Astrocyte (in vitro differentiated cells and primary cell): ENCODE measurements at places on chromosomes 7 and 10. TPM values are rescaled to one million over a fixed set of nuclear protein-coding genes. Genes with fewer than 3 reads are reported as not detected.

The ECHDC3 gene
- 1.9 and 2.1 TPM in 2 replicates for total RNA-seq

The OR2A12 gene
- not detected in 2 replicates for total RNA-seq

The CYP2C9 gene
- not detected in 2 replicates for total RNA-seq

The ADAMTS14 gene
- total RNA-seq: 19.4 and 30.2 TPM in 2 replicates

The PDLIM1 gene
- 316 and 320 TPM in 2 replicates for total RNA-seq

The SP8 gene
- 0.36 and 0.70 TPM in 2 replicates for total RNA-seq

The CREB5 gene
- total RNA-seq: 23.7 and 25.4 TPM in 2 replicates

The METTL27 gene
- 2.1 and 2.5 TPM in 2 replicates for total RNA-seq

The AMZ1 gene
- 3.4 and 5.7 TPM in 2 replicates for total RNA-seq

- peaks cover 7% of the 10 kb centered on the region for H3K27me3 ChIP-seq
- H3K27ac ChIP-seq: no peak overlapping the region
- no peak overlapping the region for H3K4me3 ChIP-seq
- no peaks in the 10 kb centered on the region for H3K36me3 ChIP-seq
- H3K4me1 ChIP-seq: peaks cover 2% of the 10 kb centered on the region
- peak; percentile 85 for DNase-seq
Observed at GRCh38 chr7:24378871-24379616, 95.1 kb downstream of the NPY start.

DNA sequence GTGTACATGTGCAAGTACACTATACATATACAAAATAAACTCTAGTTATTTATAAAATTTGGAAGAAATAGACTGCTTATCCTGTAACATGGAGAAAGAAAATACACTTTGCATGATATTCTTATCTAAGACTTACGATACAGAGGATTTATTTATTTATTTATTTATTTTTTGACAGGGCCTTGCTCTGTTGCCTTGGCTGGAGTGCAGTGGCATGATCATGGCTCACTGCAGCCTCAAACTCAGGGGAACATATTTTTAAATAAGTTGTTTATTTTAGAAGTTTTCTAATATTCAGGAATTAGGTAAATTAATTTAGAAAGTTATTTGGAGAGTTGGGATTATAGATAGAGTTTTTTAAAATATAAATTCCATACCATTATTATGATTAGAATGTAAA is 116.7 kb downstream of the GPR85 start:
- no peak overlapping the region for H3K27ac ChIP-seq
- H3K4me1 ChIP-seq: no peaks in the 10 kb centered on the region
- DNase-seq: no peak
- no peaks in the 10 kb centered on the region for H3K36me3 ChIP-seq

GRCh38 chr10:97321032-97321803 is 2.1 kb downstream of the FRAT1 start:
- DNase-seq: no peak
- no peak overlapping the region for H3K27ac ChIP-seq
- no peak overlapping the region for H3K4me3 ChIP-seq
- peaks cover 8% of the 10 kb centered on the region for H3K4me1 ChIP-seq
- peaks cover 29% of the 10 kb centered on the region for H3K27me3 ChIP-seq

- no peaks in the 10 kb centered on the region for H3K27me3 ChIP-seq
- peak overlapping the region; percentile 41 for H3K27ac ChIP-seq
- no peak overlapping the region for H3K4me3 ChIP-seq
- peaks cover 9% of the 10 kb centered on the region for H3K4me1 ChIP-seq
- H3K36me3 ChIP-seq: no peaks in the 10 kb centered on the region
Observed at GRCh38 chr7:113812591-113813255, 106.1 kb downstream of the PPP1R3A start.

GRCh38 chr10:4440260-4440659 is 385.7 kb upstream of the AKR1E2 start:
- no peak overlapping the region for H3K27ac ChIP-seq
- DNase-seq: no peak
- H3K4me1 ChIP-seq: no peaks in the 10 kb centered on the region
- H3K36me3 ChIP-seq: no peaks in the 10 kb centered on the region

GRCh38 chr7:48390388-48391327 is 219.4 kb downstream of the ABCA13 start:
- H3K4me3 ChIP-seq: no peak overlapping the region
- DNase-seq: no peak
- H3K27ac ChIP-seq: no peak overlapping the region
- H3K36me3 ChIP-seq: no peaks in the 10 kb centered on the region
- H3K27me3 ChIP-seq: no peaks in the 10 kb centered on the region

GRCh38 chr10:117544711-117545140 is 2.2 kb downstream of the EMX2 start:
- H3K4me3 ChIP-seq: peak overlapping the region; percentile 50
- no peaks in the 10 kb centered on the region for H3K36me3 ChIP-seq
- H3K27ac ChIP-seq: no peak overlapping the region
- H3K27me3 ChIP-seq: peaks cover 85% of the 10 kb centered on the region
- DNase-seq: no peak

DNA sequence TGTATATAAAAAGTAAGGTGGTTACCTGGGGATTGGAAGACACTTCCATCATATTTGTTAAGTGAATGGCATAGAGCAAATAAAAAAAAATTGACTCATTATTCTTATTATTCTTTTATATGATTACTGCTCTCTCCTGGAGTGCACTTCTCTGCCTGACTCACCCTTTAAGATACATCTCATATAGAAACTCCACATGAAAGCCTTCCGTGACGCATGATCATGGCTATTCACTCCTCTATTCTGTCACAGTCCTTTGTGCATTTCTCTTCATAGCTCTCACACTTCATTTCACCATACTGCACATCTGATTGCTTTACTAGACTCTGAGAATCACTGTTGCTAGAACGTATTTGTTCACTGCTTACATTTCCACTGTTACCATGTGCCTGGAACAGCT is 597.3 kb downstream of the CNTNAP2 start:
- no peaks in the 10 kb centered on the region for H3K4me1 ChIP-seq
- DNase-seq: no peak

DNA sequence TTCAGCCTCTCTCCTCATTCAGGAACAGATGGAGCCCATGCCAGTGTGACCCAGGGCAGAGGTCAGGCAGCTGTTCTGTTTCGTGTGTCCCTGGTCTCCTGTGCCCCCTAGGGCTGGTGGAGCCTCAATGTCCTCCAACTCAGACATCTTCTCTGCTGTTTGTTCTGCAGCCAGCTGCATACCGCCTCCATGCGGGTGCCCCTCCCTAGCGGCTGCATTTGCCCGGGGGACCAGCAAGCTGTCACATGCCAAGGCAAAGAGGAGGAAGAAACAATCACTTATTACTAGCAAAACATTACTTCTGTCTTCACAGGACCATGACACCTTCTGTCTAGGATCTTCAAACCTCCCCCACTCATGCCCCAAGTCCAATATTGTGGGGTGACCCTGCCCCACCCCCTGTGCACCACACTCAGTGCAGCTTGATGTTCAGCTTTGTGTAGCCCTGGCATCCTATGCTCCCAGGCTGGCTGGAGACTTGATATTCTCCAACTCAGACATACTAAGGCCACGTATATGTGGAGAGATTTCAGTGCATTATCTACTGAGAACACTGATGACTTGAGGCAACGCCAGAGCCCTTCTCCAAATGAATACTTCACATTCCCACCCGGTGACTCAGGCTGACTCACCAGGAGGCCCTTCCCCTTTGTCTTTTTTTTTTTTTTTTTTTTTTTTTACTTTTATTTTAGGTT is 188.9 kb downstream of the SKIDA1 start:
- H3K36me3 ChIP-seq: no peaks in the 10 kb centered on the region
- H3K27me3 ChIP-seq: no peaks in the 10 kb centered on the region
- peak; percentile 96 for DNase-seq
- peaks cover 16% of the 10 kb centered on the region for H3K4me1 ChIP-seq
- H3K27ac ChIP-seq: peak overlapping the region; percentile 75

- H3K4me1 ChIP-seq: no peaks in the 10 kb centered on the region
- no peaks in the 10 kb centered on the region for H3K27me3 ChIP-seq
- no peak for DNase-seq
- no peak overlapping the region for H3K4me3 ChIP-seq
- H3K36me3 ChIP-seq: no peaks in the 10 kb centered on the region
Observed at GRCh38 chr10:117754770-117755658, 212.5 kb downstream of the EMX2 start.

- H3K36me3 ChIP-seq: no peaks in the 10 kb centered on the region
- H3K4me1 ChIP-seq: no peaks in the 10 kb centered on the region
Observed at GRCh38 chr7:76430836-76431235, 6.1 kb downstream of the ZP3 start.

DNA sequence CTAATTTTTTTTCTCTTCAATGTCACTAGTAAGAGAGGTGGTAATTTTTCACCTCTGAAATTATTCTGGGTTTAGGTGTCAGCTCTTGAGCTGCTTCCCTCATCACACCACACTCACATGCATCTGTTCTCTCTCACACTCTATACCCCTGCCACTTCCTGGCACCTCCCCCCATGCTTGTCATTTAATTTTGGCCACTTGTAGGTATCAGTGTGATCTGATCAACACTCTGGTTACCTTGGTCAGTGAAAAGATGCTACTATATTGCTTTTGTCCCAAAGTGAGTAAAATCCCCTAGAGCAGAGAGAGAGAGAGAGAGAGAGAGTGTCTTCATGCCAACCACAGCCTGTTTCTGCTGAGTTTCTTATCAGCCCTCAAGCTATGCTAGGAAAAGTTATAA is 42.5 kb downstream of the STK17A start:
- H3K27ac ChIP-seq: no peak overlapping the region
- no peaks in the 10 kb centered on the region for H3K27me3 ChIP-seq
- H3K4me1 ChIP-seq: peaks cover 3% of the 10 kb centered on the region
- H3K36me3 ChIP-seq: peaks cover 47% of the 10 kb centered on the region

GRCh38 chr7:107147464-107148393 is 21.1 kb upstream of the HBP1 start:
- H3K4me1 ChIP-seq: peaks cover 8% of the 10 kb centered on the region
- no peaks in the 10 kb centered on the region for H3K27me3 ChIP-seq
- no peak overlapping the region for H3K27ac ChIP-seq
- H3K36me3 ChIP-seq: no peaks in the 10 kb centered on the region

DNA sequence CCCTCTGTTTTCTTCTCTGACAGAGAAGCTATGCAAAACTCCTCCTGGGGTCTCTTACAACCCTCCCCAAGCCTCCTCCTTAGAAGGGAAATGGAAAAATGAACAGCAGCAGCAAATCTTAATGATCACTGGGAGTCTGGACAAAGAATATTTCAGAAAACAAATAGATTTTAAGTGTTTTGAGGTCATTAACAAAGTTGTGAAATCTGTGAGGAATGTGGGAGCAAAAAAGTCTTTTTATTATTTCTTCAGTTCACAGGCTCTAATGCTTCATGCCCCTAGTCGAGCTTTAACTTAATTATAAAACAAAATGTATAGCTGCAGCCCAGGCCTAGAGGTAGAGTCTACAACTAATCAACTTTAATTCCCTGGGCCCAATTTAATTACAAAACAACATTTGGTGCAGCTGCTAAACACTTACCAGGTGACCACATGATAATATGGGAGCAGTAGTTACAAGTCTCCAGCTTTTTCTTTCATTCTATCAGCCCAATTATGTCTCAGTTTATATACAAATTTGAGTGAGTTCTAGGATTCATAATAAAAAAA is 293.2 kb downstream of the THSD7A start:
- H3K4me1 ChIP-seq: no peaks in the 10 kb centered on the region
- no peak overlapping the region for H3K27ac ChIP-seq
- no peak overlapping the region for H3K4me3 ChIP-seq
- DNase-seq: no peak
- H3K27me3 ChIP-seq: no peaks in the 10 kb centered on the region

GRCh38 chr7:83517035-83517700 is 131.8 kb downstream of the SEMA3E start:
- H3K27me3 ChIP-seq: no peaks in the 10 kb centered on the region
- H3K4me3 ChIP-seq: no peak overlapping the region
- no peaks in the 10 kb centered on the region for H3K36me3 ChIP-seq

- peaks cover 4% of the 10 kb centered on the region for H3K4me1 ChIP-seq
- no peak for DNase-seq
- H3K4me3 ChIP-seq: no peak overlapping the region
- no peaks in the 10 kb centered on the region for H3K36me3 ChIP-seq
- no peaks in the 10 kb centered on the region for H3K27me3 ChIP-seq
- H3K27ac ChIP-seq: no peak overlapping the region
Observed at GRCh38 chr10:43109671-43110249, 28.5 kb upstream of the CSGALNACT2 start.

GRCh38 chr7:16419859-16420258 is 1.5 kb downstream of the CRPPA start:
- no peaks in the 10 kb centered on the region for H3K36me3 ChIP-seq
- H3K27ac ChIP-seq: peak overlapping the region; percentile 84

DNA sequence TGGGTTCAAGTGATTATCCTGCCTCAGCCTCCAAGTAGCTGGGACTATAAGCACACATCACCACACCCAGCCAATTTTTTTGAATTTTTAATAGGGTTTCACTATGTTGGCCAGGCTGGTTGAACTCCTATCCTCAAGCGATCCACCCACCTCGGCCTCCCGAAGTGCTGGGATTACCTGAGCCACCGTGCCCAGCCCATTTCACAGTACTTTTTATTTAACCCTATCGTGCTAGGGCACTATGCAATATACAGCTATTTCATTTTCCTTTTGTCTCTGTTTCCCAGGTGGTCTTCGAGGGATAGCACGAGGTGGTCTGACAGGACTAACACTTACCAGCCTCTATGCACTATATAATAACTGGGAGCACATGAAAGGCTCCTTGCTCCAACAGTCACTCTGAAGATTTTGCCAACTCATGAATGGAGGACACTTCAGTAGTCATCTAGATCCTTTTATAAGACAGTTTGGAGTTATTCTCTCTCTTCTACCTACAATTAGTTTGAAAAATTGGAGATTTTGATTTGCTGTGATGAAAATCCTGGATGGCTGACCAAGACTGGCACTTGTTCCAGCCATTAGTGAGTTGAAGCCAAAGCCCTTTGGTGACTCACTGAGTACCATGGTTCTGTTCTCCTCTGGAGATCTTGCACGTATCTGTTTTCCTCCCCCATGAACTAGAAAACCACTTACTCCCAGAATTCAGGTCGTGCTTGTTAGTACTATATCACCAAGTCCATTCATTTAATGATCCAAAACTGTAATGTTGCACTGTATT is 27.3 kb downstream of the NCOA4 start:
- DNase-seq: no peak
- no peak overlapping the region for H3K4me3 ChIP-seq
- no peaks in the 10 kb centered on the region for H3K27me3 ChIP-seq
- peaks cover 37% of the 10 kb centered on the region for H3K36me3 ChIP-seq

DNA sequence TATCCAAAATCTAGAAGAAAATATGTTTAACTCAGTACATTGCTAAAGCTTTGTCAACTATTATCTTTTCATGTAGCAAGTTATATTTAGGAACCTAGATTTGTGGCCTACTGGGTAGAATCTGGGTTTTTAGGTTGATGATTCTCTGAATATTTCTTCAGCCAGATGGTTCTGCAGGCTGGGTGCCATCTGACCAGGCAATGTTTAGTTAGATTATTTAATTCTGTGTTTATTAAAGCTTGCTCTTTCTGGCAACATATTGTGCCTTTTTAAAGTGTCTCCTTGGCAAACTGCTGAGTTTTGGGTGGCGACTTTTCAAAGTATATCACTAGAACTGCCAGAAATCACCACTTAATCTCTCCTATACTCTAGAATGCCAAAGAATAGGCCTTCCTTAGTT is 114.1 kb downstream of the LHFPL3 start:
- H3K4me1 ChIP-seq: no peaks in the 10 kb centered on the region
- no peak overlapping the region for H3K4me3 ChIP-seq
- H3K27me3 ChIP-seq: no peaks in the 10 kb centered on the region
- DNase-seq: no peak
- H3K36me3 ChIP-seq: no peaks in the 10 kb centered on the region

- no peak for DNase-seq
- no peak overlapping the region for H3K27ac ChIP-seq
- H3K4me1 ChIP-seq: peaks cover 2% of the 10 kb centered on the region
- H3K27me3 ChIP-seq: no peaks in the 10 kb centered on the region
- H3K4me3 ChIP-seq: no peak overlapping the region
Observed at GRCh38 chr10:49557681-49558080, 18.8 kb upstream of the ERCC6 start.

GRCh38 chr7:99733003-99733402 is 2.0 kb downstream of the CYP3A7 start:
- H3K36me3 ChIP-seq: no peaks in the 10 kb centered on the region
- H3K27me3 ChIP-seq: peaks cover 2% of the 10 kb centered on the region
- no peaks in the 10 kb centered on the region for H3K4me1 ChIP-seq
